ENCODE measurements at places on chromosomes 2 and 18.

GRCh38 chr2:220533485-220533884, 906.1 kb downstream of the SLC4A3 start:
- no peak for DNase-seq

DNA sequence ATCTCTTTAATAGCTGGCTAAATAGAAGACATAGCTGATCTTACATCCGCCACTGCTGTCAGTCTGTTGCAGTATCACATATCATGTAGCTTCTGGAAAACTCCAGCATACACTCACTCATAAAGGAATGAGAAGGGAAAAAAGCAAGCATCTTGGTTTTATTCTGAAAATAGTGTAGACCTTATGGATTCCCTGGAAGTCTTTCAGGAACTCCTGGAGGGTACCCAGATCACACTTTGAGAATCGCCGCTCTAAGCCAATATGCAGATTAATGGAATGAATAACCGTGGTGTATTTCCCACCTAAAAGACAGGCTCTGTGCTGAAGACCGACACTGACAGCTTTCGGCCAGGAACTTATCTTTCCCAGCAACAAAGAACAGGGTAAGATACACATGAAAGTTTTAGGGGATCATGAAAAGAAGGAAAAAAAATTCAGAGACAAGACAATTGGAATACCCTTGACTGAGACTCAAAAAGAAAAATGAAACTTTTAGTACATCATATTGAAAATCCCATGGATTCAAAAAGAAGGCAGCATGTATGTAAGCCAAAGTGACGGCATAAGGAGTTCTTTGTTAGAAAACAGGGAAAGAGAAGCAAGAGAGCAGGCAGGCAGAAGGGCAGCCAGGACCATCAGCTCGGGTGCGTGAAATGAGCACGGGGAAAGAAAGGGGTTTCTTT, 56.4 kb upstream of the SEC11C start:
- DNase-seq = no peak

- DNase-seq = no peak
Observed at GRCh38 chr2:18549083-18549482, 11.4 kb downstream of the RDH14 start.

DNA sequence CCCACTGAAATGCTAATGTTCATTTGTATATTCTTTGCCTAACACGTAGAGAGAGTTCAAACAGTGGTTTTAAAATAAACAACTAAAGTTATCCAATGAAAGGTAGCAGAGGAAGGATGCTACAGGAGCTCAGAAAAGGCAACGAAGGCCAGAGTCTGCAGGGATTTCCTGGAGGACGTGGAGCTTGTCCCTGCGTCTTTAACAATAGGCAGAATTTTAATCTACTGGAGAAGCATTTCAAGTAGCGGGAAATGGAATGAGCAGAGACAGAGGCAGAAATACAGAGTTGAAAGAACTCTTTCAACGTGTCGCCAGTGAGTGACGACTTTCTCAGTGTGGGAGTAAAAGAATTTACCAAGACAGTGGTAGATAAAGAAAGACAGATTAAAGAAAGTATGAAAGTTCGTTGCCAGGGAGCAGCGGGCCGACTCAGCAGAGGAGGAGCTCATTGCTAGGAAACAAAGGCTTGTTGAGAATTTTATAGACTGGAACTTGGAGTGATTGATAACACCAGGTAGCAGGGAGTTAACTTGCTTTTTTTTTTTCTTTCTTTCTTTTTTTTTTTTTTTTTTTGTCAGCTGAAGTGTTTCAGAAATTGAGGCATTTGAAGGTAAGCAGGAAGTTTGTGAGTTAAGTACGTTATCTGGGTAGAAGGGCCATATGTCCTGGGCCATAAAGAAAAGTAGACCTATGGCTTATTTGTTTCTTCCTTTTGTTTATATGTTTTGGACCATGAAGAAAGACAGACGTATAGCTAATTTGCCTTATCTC, 625 bp upstream of the NBAS start:
- peak; percentile 100 for DNase-seq

DNA sequence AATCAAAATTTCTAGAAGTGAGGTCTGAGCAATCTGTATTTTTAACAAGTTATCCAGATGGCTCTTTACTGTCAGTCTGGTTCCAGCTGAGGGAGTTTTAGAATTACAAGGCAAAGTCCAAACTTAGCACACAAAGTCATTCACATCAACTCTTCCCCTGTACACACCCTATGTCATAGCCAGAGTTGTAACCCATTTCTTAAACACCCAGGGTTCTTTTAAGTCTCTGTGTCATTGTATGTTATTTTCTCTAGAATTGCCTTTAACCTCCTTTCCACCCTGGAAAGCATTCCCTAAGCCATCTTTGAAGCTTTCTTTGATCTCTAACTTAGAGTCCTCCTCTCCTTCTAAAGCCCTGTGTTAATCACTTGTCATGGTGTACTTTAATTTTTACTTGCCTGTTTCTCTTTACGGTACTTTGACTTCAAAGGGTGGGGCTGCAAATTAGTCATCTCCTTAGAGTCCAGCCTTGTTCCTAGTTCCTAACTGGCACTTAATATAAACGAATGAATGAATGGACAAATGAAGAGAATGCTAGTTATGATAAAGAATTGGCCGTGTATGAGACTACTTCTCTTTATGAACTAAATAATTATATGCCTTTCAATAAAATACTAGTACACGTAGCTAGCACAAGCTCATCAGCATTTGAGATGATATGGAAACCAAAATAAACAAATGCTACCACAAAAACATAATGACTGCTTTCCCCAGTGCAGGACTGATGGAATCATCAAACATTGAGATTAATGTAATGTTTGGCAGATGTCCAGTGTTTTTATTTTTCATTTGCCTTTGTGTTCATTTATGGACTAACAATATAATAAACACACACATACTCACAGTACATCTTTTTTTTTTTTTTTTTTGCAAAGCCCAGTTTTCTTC, 11.9 kb upstream of the ACTR3 start:
- DNase-seq = no peak

GRCh38 chr2:120091436-120091835, 78.6 kb downstream of the EPB41L5 start:
- DNase-seq = no peak

GRCh38 chr18:35672897-35673296, 91.4 kb downstream of the GALNT1 start:
- DNase-seq = no peak

GRCh38 chr18:23257686-23258565, 122.6 kb downstream of the CABLES1 start:
- no peak for DNase-seq

All from NCI-H526 (cell line).